ENCODE measurements at places on chromosomes 3 and 15. TPM values are rescaled to one million over a fixed set of nuclear protein-coding genes. Genes with fewer than 3 reads are reported as not detected.

- no peaks in the 10 kb centered on the region for H3K36me3 ChIP-seq
- no peak overlapping the region for H3K27ac ChIP-seq
- no peak overlapping the region for H3K4me3 ChIP-seq
- no peak for DNase-seq
Measured at GRCh38 chr3:158443632-158444031, 127.4 kb upstream of the MLF1 start.

- H3K4me3 ChIP-seq = no peak overlapping the region
- no peak for DNase-seq
- no peaks in the 10 kb centered on the region for H3K27me3 ChIP-seq
- H3K27ac ChIP-seq = no peak overlapping the region
- H3K36me3 ChIP-seq = no peaks in the 10 kb centered on the region
Measured at GRCh38 chr3:30368978-30369377, 237.4 kb upstream of the TGFBR2 start.

DNA sequence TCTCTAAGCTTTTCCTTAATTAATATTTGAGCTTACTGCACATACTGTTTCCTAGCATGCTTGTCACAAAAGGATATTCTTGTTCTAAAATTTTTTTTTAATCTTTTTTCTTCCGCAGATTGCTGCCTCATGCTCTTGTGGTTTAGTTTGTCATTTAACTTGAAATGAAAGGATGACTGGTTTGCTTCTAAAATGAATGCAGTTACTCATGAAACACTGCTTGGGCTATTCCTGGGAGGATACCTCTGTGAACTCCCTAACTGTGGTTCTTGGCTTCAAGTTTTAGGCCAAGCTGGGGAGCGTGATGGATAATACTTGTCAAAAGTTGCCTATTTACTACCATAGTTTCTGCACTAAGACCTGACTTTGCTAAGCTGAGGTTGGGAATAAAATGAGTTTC, 64.0 kb downstream of the USP13 start:
- H3K27me3 ChIP-seq = no peaks in the 10 kb centered on the region
- no peak for DNase-seq
- no peak overlapping the region for H3K4me3 ChIP-seq
- H3K27ac ChIP-seq = no peak overlapping the region
- H3K4me1 ChIP-seq = no peaks in the 10 kb centered on the region

DNA sequence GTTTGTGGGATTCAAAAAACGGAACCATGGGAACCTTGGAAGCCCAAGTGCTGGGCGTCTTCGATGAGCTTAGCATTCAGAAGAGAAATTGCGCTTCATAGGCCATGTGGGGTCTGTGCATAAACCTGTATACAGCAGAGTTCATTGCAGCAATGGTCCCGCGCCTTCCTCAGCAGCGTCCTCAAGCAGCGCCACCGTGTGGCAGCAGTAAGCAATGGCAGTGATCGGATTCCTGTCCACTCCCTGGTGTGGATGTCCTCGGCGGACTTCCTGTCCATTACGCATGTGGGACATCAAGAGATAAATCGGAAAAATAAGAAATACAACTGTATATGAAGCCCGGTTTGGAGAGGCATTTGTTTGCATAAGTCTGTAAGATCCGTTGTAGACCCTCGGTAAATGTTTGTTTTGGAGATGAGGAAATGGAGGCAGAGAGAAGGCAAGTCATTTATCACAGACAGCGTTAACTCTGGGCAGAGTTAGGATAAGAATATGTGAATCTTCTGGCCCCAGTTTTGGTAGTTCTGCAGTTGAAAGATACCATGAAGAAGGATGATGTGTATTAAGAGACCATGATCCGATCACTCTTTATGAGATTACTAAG, 57.7 kb downstream of the CNTN4 start:
- no peak for DNase-seq
- no peaks in the 10 kb centered on the region for H3K4me1 ChIP-seq
- H3K36me3 ChIP-seq = no peaks in the 10 kb centered on the region
- H3K27me3 ChIP-seq = no peaks in the 10 kb centered on the region

- no peaks in the 10 kb centered on the region for H3K27me3 ChIP-seq
- no peak for DNase-seq
- no peaks in the 10 kb centered on the region for H3K36me3 ChIP-seq
- peaks cover 20% of the 10 kb centered on the region for H3K4me1 ChIP-seq
Measured at GRCh38 chr3:51985063-51985462, 1.7 kb downstream of the ACY1 start.

GRCh38 chr3:89314454-89315098, 207.2 kb downstream of the EPHA3 start:
- no peaks in the 10 kb centered on the region for H3K36me3 ChIP-seq
- H3K4me3 ChIP-seq = no peak overlapping the region
- DNase-seq = no peak
- no peak overlapping the region for H3K27ac ChIP-seq

DNA sequence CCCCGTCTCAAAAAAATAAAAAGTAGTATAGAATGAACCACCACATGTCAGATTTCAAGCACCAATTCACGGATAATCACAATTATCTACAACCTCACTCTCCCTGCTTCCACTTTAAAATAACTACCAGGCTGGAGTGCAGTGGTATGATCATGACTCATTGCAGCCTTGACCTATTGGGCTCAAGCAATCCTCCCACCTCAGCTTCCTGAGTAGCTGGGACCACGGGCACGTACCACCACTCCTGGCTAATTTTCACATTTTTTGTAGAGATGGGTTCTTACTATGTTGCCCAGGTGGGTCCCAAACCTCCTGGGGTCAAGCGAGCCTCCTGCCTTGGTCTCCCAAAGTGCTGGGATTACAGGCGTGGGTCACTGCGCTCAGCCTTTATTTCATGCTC, 38.1 kb upstream of the LDHAL6B start:
- H3K27me3 ChIP-seq = no peaks in the 10 kb centered on the region
- no peak overlapping the region for H3K27ac ChIP-seq
- no peak overlapping the region for H3K4me3 ChIP-seq
- H3K4me1 ChIP-seq = no peaks in the 10 kb centered on the region

SLC24A1 gene
- 3.8 TPM for polyA plus RNA-seq

GXYLT2 gene
- not detected for polyA plus RNA-seq

TUBGCP5 gene
- 4.4 TPM for polyA plus RNA-seq
